Central memory CD8-positive, alpha-beta T cell (primary cell): ENCODE measurements at places on chromosomes 7 and 10.

- no peaks in the 10 kb centered on the region for H3K4me1 ChIP-seq
- H3K27me3 ChIP-seq: no peaks in the 10 kb centered on the region
- H3K4me3 ChIP-seq: no peak overlapping the region
- DNase-seq: no peak
- H3K27ac ChIP-seq: no peak overlapping the region
Measured at GRCh38 chr10:77230194-77230593, 407.4 kb downstream of the KCNMA1 start.

- no peaks in the 10 kb centered on the region for H3K36me3 ChIP-seq
- H3K27me3 ChIP-seq: no peaks in the 10 kb centered on the region
- H3K4me1 ChIP-seq: peaks cover 6% of the 10 kb centered on the region
- no peak for DNase-seq
- no peak within 1 kb of the TSS for H3K27ac ChIP-seq
Measured at GRCh38 chr10:5666008-5666840, at the start of gene ASB13. Gene ASB13, minus strand, starts transcription at chr10:5666595. Its CDS starts 44 bp downstream, at chr10:5666551.

GRCh38 chr10:6400331-6400730 lies 179.7 kb downstream of the PRKCQ start:
- no peak for DNase-seq
- no peaks in the 10 kb centered on the region for H3K27me3 ChIP-seq
- no peak overlapping the region for H3K4me3 ChIP-seq
- H3K4me1 ChIP-seq: peaks cover 9% of the 10 kb centered on the region

DNA sequence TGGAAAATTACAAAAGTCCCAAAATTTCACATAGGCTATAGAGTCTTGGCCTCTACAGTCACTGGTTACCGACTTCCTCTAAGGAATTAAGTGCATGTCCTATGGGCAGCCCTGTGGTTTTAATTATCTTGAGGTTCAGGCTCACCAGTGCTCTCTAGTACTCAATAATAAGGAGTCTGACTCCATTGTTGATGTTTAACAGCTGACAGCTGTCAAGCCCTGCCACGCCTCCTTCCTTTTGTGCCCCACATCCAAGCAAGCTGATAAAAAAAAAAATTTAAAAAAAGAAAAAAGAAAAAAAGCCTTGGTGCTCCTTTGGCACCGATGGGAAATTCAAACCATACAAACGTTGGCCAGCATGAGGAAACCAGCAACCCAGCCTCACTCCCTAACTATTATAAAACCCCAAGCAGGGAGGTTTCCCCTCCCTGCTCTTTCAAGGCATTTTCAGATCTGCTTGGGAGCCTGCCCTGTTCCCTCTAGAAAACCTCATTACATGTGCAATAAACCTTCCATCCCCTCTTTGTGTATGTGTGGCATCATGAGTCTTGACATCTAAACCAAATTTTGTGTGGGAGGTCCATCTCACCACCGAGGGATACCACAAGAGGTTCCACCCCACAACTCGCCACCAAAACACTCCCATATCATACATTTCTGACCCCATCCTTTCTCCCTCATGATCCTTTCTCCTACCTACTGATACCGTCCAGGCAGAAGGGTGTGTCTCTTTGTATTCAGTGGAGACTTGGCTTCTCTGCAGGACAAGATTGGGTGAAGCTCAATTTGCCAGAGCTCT lies 70.9 kb upstream of the CCDC71L start:
- no peak for DNase-seq
- no peak overlapping the region for H3K4me3 ChIP-seq
- no peaks in the 10 kb centered on the region for H3K27me3 ChIP-seq
- peaks cover 8% of the 10 kb centered on the region for H3K4me1 ChIP-seq
- H3K36me3 ChIP-seq: no peaks in the 10 kb centered on the region
- no peak overlapping the region for H3K27ac ChIP-seq

- H3K4me1 ChIP-seq: no peaks in the 10 kb centered on the region
- no peaks in the 10 kb centered on the region for H3K27me3 ChIP-seq
- DNase-seq: no peak
- H3K36me3 ChIP-seq: peaks cover 4% of the 10 kb centered on the region
Measured at GRCh38 chr7:107262857-107263256, 94.1 kb downstream of the HBP1 start.

- H3K27me3 ChIP-seq: no peaks in the 10 kb centered on the region
- no peak overlapping the region for H3K4me3 ChIP-seq
Measured at GRCh38 chr7:114269714-114270113, 144.9 kb upstream of the FOXP2 start.

GRCh38 chr7:12369756-12370155 lies 33.9 kb downstream of the VWDE start:
- no peaks in the 10 kb centered on the region for H3K27me3 ChIP-seq
- no peak for DNase-seq
- H3K4me3 ChIP-seq: no peak overlapping the region
- H3K27ac ChIP-seq: no peak overlapping the region
- H3K4me1 ChIP-seq: no peaks in the 10 kb centered on the region

- H3K27me3 ChIP-seq: peaks cover 44% of the 10 kb centered on the region
- H3K36me3 ChIP-seq: no peaks in the 10 kb centered on the region
- DNase-seq: no peak
- H3K4me3 ChIP-seq: no peak overlapping the region
- no peak overlapping the region for H3K27ac ChIP-seq
Measured at GRCh38 chr10:96360766-96361165, 2.0 kb upstream of the OPALIN start.

GRCh38 chr10:124240839-124241291 lies 147.5 kb upstream of the CHST15 start:
- H3K36me3 ChIP-seq: no peaks in the 10 kb centered on the region
- no peak overlapping the region for H3K4me3 ChIP-seq
- H3K4me1 ChIP-seq: no peaks in the 10 kb centered on the region
